ENCODE measurements at places on chromosomes 3 and 15.

- no peak for DNase-seq
Measured at GRCh38 chr3:14227856-14228255, 49.2 kb downstream of the LSM3 start.

DNA sequence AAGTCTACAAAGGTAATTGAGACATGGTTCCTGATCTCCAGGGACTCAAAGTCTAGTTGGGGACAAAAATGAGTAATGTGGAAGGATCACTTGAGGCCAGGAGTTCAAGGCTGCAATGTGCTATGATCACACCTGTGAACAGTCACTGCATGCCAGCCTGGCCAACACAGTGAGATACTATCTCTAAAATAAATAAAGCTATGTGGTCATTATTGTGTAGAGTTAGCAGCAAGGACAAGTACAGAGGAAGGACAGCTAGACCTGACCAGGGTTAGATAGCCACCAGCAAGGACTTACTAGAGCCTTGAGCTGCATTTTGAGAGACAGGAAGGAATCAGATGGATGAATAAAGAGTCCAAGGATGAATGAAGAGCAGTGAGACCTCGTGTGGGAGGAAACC lies 166.5 kb downstream of the MINAR1 start:
- DNase-seq, result no peak

- no peak for DNase-seq
Measured at GRCh38 chr3:4898454-4899313, 80.6 kb upstream of the BHLHE40 start.

DNA sequence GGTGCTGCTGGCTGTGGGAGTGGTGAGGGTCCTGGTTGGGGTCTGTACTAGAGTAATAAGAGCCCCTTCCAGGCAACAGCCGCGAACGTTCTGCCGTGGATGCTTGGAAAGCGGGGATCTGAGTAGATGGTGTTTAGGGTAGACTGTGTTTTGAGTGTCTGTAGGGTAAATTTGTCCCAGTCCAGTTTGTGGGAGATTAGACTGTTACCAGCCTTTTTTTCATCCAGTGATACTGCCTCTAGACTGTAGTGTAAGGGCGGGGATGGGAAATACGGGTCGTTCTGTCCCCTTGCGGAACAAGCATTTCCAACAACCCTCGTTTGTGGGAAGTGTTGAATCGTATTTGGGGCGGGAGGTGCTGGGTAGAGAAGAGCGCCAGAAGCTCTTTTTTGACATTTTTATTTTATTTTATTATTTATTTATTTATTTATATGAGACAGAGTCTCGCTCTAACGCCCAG lies 424 bp downstream of the HAUS2 start:
- peak; percentile 54 for DNase-seq

DNA sequence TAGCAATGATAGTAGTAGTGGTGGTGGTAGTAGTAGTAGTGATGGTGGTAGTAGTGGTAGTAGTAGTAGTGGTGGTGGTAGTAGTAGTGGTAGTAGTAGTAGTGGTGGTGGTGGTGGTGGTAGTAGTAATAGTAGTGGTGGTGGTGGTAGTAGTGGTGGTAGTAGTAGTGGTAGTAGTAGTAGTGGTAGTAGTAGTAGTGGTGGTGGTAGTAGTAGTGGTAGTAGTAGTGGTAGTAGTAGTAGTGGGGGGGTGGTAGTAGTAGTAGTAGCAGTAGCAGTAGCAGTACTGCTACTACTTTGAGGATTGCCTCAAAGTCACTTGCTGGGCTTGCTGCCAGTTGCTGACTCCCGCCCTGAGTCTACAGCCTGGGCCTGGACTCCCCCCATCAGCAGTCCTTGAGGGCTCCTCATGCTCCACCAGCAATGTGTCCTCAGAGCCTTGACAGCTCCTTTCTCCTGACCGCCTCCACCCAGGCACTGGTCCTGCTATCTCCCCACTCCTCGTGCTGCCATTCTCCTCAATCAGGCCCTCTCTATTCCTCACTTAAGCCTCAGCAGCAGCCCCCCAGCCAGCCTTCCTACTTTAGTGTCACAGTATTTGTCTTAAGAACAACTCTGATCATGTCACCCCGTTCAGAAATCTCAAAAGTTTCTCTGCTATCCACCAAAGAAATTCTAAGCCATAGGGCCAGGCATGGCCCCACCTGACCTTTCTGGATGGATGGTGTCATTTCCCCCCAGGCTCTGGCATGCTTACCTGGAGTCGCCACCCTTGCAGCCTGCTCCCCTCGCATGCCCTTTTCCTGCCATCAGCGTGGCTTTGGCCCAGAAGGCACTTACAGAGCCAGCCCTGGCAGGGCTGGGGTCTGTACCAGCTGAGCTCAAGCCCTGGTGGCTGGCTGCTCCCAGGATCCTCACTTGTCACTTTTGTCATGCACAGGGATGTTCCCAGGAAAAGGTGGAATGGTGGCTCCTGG lies 45.6 kb downstream of the DLEC1 start:
- DNase-seq, result no peak

GRCh38 chr15:99911816-99912215 lies 178.6 kb upstream of the LYSMD4 start:
- peak; percentile 48 for DNase-seq

- DNase-seq, result no peak
Measured at GRCh38 chr3:154164387-154164786, 43.2 kb downstream of the ARHGEF26 start.

DNA sequence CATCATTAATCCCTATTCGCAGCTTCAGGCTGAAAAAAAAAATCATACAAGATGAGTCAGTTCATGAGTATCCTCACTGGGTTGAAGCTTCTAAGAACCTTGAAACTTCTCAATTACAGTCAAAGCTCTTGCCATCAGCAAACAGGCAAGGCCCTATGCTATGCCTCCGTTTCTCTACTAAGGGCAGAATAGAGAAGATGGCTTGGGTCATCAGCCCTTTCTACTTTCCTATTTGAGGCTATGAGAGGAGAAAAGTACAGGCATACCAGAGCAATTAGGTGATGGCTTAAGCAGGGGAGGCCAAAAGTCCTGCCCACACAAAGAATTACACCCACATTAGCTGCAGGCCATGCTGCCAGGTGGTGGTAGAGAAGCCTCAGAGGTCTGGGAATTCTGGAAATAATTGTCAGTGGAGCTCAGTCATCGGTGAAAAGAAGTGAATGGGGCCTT lies 89.0 kb downstream of the MRPL46 start:
- DNase-seq, result no peak

DNA sequence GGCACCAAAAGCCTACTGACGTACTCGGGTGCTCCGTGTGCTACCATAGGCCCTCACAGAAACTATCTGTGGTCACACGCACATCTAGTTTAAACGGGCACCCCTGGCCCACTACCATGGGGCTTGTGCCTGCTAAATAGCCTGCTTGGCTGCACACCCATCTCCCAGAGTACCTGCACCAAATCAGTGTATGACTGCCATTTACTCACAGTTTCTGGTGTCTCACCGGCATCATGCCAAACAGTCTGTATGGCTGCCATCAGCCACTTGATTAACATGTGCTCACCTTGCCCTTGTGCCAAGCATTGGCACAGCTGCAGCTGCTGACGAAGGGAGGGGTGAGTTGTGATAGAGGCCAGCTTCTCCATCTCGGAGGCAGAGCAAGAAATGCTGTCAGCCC lies 232.7 kb downstream of the IGSF11 start:
- no peak for DNase-seq

- DNase-seq, result no peak
Measured at GRCh38 chr15:76451540-76451939, 115.0 kb downstream of the ISL2 start.

- DNase-seq, result no peak
Measured at GRCh38 chr3:144403040-144403457, 431.4 kb downstream of the DIPK2A start.

GRCh38 chr3:51678641-51679040 lies 7.6 kb downstream of the TEX264 start:
- DNase-seq, result no peak

DNA sequence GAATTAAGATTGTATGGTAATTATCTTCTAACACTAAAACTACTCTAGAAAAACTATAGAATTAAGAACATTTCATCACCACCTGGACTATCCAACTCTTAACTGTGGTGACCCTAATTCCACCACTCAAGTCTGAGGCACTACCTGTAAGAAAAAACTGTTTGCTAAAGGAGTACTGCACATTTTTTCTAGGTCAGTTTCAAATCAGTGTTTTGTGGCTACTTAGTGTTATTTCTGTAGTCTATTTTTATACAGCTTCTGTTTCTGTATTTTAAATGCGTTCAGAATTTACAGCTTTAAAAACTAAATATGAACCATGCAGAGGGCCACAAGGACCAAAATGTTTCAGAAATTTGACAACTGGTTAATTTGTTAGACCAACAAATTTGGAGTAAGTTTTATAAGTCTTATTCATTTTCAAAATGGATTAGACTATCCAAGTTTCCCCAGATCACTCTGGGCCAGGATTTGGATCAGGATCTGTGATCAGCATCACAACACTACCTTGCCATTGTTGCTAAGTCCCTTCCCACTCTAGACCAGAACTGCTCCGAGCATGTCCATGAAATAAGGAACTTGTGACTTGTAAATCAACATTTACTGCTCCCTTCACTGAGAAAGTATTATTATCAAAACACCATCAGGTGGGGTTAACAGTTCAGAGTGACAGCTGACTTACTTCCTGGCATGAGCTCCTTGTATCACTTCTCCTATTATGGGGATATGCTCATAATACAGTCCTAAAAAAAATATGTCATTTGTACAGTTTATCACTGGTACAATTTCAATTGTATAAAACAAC lies 8.6 kb downstream of the GLT8D1 start:
- no peak for DNase-seq

GRCh38 chr3:181712553-181713279 lies 991 bp downstream of the SOX2 start:
- DNase-seq, result no peak

DNA sequence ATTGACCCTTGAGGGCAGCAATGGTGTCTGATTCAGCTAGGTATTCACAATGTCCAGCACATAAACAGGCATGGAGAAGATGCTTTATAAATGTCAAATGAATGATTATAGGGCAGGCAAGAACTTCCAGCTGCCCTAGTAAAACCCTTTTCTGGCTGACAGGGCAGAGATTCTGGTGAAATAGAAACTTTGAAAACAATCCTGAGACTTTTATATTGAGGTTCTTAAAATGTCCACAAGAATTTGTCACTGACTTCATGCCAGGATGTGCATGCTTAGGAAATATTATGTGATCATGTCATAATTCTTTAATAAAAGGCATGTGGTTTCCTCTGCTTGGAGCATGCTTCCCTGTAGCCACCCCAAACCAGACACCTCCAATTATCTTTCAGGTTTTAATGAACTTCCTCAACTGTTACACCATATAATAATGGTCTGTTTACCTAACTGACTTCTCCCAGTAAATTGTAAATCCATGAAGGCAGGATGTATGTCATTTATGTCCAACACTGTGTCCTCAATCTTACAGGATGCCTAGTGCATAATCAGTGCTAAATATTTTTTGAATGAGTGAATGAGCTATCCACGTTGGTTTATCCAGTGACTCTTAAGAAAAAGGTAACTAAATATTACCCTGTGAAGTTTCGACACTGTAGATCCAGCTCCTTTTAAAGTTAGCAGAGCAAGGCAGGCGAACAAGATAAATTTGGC lies 43.4 kb upstream of the CLRN1 start:
- DNase-seq, result no peak

DNA sequence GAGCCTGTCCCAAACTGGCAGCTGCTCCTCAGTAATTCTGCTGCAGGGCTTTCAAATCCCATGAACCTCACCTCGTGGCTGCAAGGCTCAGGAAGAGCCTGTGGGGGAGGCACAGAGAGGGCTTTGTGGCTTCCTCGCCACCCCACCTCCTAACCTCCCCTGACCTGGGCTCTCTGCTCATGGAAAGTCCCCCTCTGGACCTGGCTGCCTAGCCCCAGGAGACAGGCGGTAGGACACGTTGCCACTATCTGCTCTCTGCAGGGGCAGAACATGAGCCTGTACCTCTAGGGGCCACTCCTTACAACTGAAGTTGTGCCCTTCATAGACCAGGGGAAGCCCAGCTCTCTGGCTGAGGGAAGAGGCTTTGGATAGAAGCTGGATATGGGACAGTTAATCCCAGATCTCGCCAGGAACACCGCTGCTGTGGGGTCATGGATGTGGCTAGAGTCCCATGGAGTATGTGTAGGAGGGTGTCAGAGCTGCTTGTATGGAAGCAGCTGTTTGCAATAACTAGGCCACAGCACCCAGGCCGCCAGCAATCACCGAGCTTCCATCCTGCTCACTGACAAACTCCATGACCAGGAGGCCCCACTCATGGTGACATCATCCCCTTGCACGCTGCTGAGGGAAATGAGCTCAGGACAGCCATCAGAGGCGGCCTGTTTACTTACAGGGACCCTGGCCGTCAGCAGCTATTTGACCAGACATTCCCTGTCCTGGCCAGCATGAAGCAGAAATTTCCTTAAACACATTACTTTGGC lies 34.0 kb upstream of the CILP start:
- no peak for DNase-seq

GRCh38 chr15:82571722-82572222 lies 31.5 kb upstream of the RPS17 start:
- peak; percentile 23 for DNase-seq

DNA sequence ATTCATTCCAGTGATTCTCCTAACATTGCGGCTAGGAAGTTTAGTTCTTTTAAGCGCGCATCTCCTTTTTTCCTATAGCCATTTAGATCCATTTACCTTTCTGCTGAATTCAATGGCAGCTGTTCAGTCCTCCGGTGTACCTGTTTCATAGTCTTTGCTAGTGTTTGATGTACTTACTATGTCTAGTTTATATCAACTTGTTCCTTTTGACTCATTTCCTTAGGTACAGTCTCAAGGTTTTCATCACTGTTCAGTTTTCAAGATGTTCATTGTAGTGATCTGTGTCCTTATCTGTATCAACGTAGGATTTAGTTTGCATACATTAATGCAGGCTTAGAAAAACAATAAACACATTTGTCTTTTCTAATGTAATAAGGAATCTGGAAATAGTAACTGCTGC lies 59.0 kb upstream of the MBNL1 start:
- no peak for DNase-seq

DNA sequence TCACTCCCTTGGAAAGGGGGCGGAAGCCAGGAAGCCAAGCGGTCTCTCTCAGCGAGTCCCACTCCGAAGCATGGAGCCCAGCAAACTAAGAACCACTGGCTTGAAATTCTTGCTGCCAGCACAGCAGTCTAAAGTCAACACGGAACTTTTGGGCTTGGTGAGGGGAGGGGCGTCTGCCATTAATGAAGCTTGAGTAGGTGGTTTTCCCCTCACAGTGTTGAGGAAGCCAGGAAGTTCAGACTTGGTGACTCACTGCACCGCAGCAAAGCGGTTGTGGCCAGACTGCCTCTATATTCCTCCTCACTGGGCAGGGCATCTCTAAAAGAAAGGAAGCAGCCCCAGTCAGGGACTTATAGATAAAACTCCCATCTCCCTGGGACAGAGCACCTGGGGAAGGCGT lies 665.4 kb upstream of the CBLB start:
- peak; percentile 20 for DNase-seq

GRCh38 chr3:189389346-189389745 lies 217.6 kb downstream of the TPRG1 start:
- no peak for DNase-seq

Data from inflammatory macrophage treated with lipopolysaccharide for 1 hour (primary cell).